ENCODE measurements at places on chromosomes 13 and 19. TPM values are rescaled to one million over a fixed set of nuclear protein-coding genes. Genes with fewer than 3 reads are reported as not detected.
A peak's percentile ranks its signal among the peaks of the same experiment; 100 is the strongest.

The LAIR2 gene
- not detected for total RNA-seq

The TTC9B gene
- total RNA-seq, result not detected

The ZNF414 gene
- total RNA-seq, result 5.8 TPM

DNA sequence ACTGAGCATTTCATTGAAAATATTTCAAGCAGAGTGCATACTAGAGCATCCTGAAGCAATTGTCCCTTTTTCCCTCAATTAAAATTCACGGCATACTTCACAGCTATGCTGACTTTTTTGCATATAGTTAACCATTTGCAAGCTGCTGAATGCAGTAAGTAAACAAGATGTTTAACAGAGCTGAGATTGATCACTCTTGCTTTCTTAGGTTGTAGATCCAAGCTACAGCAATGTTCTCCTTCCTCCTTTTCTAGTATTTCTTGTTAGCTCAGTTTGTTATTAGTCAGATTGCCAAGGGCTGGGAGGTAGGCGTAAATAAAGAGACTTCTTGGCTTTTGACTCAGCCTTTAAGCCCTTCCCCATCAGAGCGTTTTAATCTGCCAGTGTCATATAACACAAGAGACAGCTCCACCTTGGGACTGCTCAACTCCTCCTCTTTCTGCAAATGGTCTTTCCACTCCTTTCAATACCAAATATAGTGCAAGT is at the start of gene SLITRK6:
SLITRK6 (minus strand) TSS at position 323 of the 486 bp plus-strand sequence. CDS start 2,911 bp downstream, outside the sequence.
- no peak for DNase-seq

DNA sequence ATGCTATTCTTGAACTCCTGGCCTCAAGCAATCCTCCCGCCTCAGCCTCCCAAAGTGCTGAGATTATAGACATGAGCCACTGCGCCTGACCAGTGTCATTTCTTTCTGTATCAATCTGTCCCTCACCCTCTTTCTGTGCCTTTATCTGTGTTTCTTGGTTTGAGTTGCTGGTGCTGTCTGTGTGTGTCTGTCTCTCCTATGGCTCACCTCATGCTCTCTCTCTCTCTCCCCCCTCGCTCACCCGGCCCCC is 9.9 kb downstream of the IRF2BP1 start:
- DNase-seq, result no peak

GRCh38 chr19:12484011-12484370 is 625 bp downstream of the ZNF709 start:
- DNase-seq, result peak; percentile 1

- peak; percentile 15 for DNase-seq
Measured at GRCh38 chr19:43820098-43820883, 6.8 kb upstream of the ZNF283 start.

- no peak for DNase-seq
Measured at GRCh38 chr13:52744842-52745375, 5.3 kb upstream of the CNMD start.

DNA sequence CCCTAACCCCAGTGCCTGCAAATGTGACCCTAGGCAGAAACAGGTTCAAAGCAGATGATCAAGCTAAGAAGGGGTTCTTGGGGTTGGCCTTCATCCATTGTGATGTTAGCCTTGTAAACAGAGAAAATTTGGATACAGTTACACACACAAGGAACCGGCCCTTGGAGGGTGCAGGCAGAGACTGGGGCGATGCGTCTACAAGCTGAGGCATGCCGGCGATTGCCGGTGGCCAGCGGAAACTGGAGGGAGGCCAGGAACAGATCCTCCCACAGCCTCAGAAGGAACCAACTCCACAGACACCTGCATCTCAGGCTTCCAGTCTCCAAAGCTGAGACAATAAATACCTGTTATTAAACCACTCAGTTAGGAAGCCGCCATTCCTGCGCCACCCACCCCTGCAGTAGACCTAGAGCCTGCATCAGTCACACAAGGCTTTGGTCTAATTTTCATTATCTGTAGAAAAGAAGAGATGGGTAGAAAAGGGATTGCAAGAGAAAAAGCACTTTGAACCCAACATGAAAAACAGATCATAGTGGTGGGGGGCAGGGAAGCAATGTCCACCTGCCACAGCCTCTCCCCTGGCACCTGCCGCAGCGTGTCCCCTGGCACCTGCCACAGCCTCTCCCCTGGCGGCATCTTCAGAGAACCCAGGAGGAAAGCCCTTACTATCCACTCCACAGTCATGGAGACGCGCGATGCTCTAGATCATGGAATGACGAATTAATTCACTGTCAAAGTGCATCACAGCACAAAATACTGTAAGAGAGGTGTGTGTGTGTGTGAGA is 119.7 kb upstream of the SOX1 start:
- no peak for DNase-seq

DNA sequence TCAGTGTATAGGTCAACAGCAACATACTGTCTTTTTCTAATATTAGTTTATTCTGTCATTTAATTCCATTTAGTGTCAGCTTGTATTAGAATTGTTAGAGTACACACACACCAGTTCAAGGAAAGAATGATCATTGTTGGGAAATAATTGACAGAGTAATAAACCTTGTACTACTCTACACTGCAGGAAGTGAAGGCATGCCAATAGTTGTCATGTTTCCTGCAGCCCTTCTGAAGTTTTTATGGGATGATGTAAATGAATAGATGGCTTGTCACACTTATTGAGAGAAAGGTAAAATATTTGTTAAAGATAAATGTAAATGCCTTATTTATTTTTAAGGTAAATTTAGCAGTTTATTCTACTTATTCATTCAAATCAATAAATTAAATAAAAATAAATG is 306.9 kb upstream of the KLHL1 start:
- no peak for DNase-seq

- no peak for DNase-seq
Measured at GRCh38 chr19:47093254-47093653, 20.3 kb downstream of the ZC3H4 start.

DNA sequence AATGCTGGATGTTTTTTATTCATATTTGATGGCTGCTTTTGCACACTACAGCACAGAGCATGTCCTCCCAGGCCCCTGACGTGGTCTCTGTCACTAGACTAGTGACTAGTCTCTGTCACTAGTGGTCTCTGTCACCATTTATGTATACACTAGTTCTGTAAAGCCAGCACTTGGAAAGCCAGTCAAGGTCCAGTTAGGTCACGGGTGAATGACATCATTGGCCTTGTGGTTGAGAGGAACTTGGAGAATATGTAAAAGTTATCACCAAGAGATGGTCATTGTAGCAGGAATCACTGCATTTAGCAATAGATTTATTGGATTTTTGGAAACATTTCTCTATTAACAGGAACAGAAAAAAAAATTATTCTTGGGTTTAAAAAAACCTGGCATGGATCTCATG is 72.9 kb downstream of the SHISA2 start:
- no peak for DNase-seq

DNA sequence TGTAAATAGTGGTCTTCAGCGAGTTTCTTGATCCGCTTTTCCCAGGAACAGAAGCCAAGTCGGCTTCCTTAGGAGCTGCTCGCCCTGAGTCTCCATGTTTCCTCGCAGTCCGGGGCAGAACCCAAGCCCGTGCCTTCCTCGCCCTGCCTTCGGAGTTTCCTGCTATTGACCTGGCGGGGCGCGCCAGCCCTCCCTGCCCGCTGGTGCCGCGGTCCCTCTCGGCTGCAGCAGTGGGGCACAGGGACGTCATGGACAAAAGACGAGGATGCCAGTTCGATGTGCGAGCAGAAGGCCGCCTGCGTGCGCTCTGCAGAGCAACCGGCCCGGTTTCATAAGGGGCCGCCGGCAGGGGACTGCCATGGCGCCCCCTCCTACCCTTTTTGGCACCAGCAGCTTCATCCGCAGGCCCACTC is 156.6 kb downstream of the TM9SF2 start:
- DNase-seq, result peak; percentile 24
